Mammary epithelial cell (primary cell): ENCODE measurements at places on chromosomes 7 and 10. TPM values are rescaled to one million over a fixed set of nuclear protein-coding genes. Genes with fewer than 3 reads are reported as not detected.
A peak's percentile ranks its signal among the peaks of the same experiment; 100 is the strongest.

The MKX gene
- total RNA-seq = 13.8 TPM

The TUBAL3 gene
- 0.35 and 0.73 TPM in 2 replicates for total RNA-seq

The SPDYE9 gene
- total RNA-seq = not detected in 2 replicates

The GARS1 gene
- total RNA-seq = 470 TPM

GRCh38 chr7:157990881-157991250, 596.8 kb downstream of the PTPRN2 start:
- DNase-seq = no peak

GRCh38 chr10:75733135-75733890, 301.9 kb downstream of the LRMDA start:
- no peak for DNase-seq

GRCh38 chr7:15557686-15558085, 4.1 kb downstream of the AGMO start:
- no peak for DNase-seq

The CLDN3 gene
- 0.83 TPM for total RNA-seq

DNA sequence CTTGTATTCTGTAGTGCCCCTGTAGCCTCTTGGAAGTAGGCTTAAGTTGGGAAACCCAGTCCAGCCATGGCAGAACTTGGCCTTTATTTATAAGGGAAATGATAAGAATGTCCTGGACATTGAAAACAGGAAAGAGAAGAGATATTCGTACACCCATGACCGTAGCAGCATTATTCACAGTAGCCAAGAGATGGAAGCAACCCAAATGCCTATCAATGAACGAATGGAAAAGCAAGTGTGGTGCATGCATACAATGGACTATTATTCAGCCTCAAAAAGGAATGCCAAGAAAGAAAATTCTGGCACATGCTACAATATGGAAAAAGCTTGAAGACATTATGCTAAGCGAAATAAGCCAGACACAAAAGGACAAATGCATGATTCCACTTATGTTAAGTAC, 315.3 kb downstream of the CXCL12 start:
- no peak for DNase-seq

- peak; percentile 37 for DNase-seq
Measured at GRCh38 chr7:42763137-42763551, 148.7 kb downstream of the C7orf25 start.

DNA sequence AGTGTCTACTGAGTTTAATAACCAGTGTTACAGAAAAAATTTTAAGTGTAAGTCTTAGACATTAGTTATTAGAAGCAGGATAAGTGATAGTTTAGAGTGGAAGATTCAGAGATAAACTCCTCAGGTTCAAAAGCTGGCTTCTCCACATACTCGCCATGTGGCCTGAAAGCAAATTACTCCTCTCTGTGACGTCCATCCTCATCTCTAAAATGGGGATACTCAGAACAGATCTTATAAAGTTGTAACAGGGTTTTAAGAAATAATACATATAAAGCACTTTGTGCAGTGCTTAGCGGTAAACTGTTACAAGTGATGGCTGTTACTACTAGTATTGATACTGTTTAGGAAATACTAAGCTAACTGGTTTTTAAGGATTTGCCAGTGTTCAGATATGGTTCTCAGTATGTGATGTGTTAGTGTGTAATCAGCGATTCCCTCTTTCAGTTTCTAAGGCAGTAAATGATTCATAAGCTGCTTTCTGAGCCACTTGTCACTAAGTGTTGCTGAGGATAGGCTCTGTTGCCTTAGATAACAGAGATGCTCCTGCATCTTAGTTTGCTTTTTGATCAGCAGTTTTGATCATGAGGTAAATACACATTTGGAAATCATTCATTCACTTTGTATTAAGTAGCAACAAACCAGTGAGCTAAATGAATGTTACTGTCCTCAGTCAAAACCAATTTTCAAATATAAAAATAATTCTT, 58.7 kb downstream of the CYP51A1 start:
- peak; percentile 16 for DNase-seq

- DNase-seq = no peak
Measured at GRCh38 chr10:129659508-129660268, 192.6 kb downstream of the MGMT start.

- no peak for DNase-seq
Measured at GRCh38 chr10:12337453-12338372, 11.6 kb upstream of the CAMK1D start.

GRCh38 chr7:45430397-45430796, 143.8 kb upstream of the ADCY1 start:
- DNase-seq = no peak

GRCh38 chr10:6146013-6146785, 56.5 kb upstream of the PFKFB3 start:
- no peak for DNase-seq

DNA sequence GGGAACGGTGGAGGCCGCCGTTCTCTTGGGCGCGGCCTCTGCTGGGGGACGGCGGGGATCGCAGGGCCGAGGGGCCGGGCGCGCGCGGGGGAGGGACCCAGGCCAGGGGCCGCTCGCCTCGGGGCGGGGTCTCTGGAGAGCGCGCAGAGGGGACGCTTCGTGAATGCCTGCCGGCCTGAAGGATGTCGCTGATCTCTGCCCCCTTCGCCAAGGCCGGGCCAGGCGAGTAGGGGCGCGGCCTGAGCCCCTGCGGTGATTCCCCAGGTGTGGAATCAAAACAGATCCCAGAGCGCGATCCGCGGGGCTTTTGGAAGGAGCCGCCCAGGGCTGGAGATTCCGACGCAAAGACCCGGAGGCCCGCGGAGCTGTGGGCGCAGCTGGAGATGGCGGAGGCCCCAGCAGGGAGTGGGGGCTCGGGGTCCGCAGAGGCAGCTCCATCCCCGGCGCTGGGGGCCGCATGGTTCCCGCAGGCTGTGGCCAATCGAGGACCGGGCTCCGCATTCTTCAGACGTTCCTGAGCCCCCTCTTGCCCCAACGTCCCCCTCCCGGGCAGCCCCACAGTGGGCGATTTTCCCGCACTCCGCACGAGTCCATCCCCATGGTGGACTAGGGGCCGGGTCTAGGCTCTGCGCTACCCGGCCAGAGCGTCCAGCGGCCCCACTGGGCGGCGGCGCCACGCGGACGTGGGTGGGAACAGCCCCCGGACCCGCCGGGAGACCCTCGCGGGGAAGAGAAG, 166.0 kb downstream of the ACTR3B start:
- DNase-seq = no peak

The KDM7A gene
- 11.8 TPM for total RNA-seq

- DNase-seq = peak; percentile 6
Measured at GRCh38 chr7:36440880-36441279, 51.2 kb downstream of the ANLN start.
